ENCODE measurements at places on chromosomes 3 and 15. TPM values are rescaled to one million over a fixed set of nuclear protein-coding genes. Genes with fewer than 3 reads are reported as not detected.

Gene DLL4
- 0.03 TPM for polyA plus RNA-seq

Gene PEAK1
- 9.0 TPM for polyA plus RNA-seq

Gene NLGN1
- polyA plus RNA-seq = 1.5 TPM

Gene SEMA3B
- polyA plus RNA-seq = 14.9 TPM

Gene TMEM207
- not detected for polyA plus RNA-seq

Gene LMAN1L
- 0.02 TPM for polyA plus RNA-seq

Gene ADPRH
- polyA plus RNA-seq = not detected

Gene SPSB4
- polyA plus RNA-seq = 0.21 TPM

Gene PRICKLE2
- 1.1 TPM for polyA plus RNA-seq

Gene GP5
- polyA plus RNA-seq = 0.23 TPM

Gene SLC49A4
- polyA plus RNA-seq = 9.1 TPM

Gene DISP2
- polyA plus RNA-seq = 0.08 TPM

Gene ADGRG7
- polyA plus RNA-seq = not detected

Gene PLAAT1
- polyA plus RNA-seq = 1.6 TPM

Gene EPHB1
- 0.84 TPM for polyA plus RNA-seq

Gene INSYN1
- 3.6 TPM for polyA plus RNA-seq

Gene SH2D7
- polyA plus RNA-seq = not detected

Gene GOLGA8N
- 1.2 TPM for polyA plus RNA-seq

Gene KIF15
- 2.1 TPM for polyA plus RNA-seq
